ENCODE measurements at places on chromosomes 1 and 21.
A peak's percentile ranks its signal among the peaks of the same experiment; 100 is the strongest.

DNA sequence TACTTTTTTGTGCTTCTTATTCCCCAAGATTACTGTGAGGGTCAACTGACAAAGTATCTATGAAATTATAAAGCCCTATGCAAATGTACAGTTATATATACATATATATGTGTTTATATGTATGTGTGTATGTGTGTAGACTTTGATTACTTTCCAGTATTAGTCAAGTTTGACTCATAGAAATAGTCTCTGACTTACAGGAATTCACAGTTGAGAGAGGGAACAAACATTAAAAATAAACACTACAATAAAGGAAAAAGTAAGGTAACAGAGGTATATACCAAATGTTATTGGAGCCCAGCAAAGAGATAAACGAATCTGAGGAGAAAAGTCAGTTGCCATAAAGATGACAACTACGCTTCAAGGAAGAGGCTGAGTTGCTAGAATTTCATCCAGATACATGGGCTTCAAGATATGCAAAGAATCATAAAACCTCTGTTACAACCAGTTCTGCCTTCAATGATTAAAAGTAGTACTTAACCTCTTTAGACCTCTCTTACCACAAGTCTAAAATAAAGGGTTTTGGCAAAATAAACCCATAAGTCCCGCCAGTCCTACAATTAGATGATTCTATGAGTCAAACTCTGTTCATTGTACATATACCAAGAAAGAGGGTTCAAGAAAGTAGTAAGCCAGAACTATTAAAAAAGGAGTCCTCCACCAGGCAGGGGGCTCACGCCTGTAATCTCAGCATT lies 7.2 kb downstream of the IFT25 start:
- no peak overlapping the region for H3K4me3 ChIP-seq
- no peak overlapping the region for H3K27ac ChIP-seq
- peaks cover 21% of the 10 kb centered on the region for H3K4me1 ChIP-seq
- no peak for DNase-seq

DNA sequence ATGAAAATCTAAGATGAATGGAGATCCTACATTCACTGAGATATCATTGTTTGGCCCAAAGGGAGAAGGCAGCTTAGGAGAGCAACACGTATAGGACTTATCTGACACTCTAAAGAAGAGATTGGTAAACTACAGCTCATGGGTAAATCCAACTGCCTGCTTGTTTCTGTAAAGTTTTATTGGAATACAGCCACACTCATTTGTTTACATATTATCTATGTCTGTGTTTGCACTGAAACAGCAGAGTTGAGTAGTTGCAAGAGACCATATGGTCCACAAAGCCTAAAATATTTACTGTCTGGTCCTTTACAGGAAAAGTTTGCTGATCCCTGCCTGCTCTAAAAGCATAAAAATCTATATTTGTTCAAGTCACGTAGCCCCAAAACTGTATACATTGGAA lies 14.3 kb upstream of the LRRC53 start:
- no peak overlapping the region for H3K27ac ChIP-seq
- H3K36me3 ChIP-seq: no peaks in the 10 kb centered on the region
- no peaks in the 10 kb centered on the region for H3K27me3 ChIP-seq
- no peaks in the 10 kb centered on the region for H3K4me1 ChIP-seq
- no peak for DNase-seq
- H3K4me3 ChIP-seq: no peak overlapping the region

- peak overlapping the region; percentile 85 for H3K27ac ChIP-seq
- peak overlapping the region; percentile 73 for H3K4me3 ChIP-seq
- H3K4me1 ChIP-seq: peaks cover 16% of the 10 kb centered on the region
- no peak for DNase-seq
- peaks cover 12% of the 10 kb centered on the region for H3K36me3 ChIP-seq
These were observed 756 bp upstream of the RBM34 start for GRCh38 chr1:235161685-235162327.

DNA sequence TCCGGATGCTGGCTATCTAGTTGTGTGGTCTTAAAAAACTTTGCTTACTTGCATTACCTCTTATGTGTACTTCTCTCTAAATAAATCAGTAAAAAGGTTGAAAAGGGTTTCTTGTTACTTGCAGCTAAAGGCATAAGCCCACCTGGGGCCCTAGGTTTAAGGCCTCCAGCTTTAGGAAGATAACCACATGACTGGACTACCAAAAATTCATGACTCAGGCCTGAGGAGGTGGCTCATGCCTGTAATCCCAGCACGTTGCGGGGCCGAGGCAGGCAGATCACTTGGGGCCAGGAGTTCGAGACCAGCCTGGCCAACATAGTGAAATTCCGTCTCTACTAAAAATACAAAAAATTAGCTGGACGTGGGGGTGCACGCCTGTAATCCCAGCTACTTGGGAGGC lies 142.9 kb downstream of the APP start:
- no peak for DNase-seq
- H3K27me3 ChIP-seq: no peaks in the 10 kb centered on the region
- H3K27ac ChIP-seq: no peak overlapping the region
- no peak overlapping the region for H3K4me3 ChIP-seq

DNA sequence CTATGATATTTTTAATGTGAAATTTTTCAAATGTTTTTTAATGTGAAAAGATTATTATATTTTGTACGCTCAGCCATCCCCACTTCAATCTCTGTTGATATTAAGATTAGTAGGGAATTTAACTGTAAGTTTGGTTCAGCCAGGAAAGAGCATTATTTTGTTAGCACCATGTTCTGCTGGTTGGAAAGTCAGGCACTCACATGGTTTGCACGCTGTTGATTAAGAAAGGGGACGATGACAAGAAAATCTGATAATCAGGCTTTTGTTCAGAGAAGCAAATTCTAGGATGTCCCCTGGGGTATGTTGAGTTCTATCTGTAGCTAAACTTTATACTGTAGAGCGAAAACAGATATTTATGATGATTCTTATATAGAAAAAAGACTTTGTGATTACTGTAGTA lies 115.1 kb downstream of the OSBPL9 start:
- H3K4me3 ChIP-seq: no peak overlapping the region
- peaks cover 70% of the 10 kb centered on the region for H3K4me1 ChIP-seq
- no peaks in the 10 kb centered on the region for H3K36me3 ChIP-seq
- H3K27ac ChIP-seq: no peak overlapping the region
- DNase-seq: no peak

DNA sequence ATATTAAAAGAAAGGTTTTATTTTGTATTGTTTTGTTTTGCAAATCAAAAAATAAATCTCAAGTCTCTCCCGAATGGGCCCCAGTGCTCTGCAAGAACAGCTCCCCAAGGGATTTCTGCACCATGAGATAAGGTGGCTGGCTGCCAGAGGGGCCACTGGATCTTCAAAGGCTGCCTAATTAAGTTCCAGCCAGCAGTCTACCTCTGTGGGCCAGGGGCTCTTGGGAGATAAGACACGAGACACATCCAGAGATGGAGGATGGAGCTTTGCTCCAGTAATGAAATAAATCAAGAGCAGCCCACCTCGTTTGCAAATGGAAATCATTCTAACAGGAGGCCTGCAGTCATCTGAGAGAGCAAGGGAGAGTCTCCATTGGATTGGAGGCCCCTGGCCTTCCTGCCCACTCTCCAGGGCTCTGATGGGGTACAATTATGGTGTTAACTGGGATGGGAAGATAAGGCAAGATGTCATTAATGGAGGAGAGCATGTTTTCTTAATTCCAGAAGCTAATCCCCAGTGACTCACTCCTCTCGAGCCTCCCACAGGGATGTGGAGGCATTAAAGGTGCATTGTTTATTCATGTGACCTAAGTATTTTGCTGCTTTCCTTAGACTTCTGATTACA lies 155.2 kb upstream of the KAZN start:
- no peak for DNase-seq
- no peak overlapping the region for H3K4me3 ChIP-seq
- peaks cover 10% of the 10 kb centered on the region for H3K27me3 ChIP-seq
- no peak overlapping the region for H3K27ac ChIP-seq
- H3K4me1 ChIP-seq: no peaks in the 10 kb centered on the region

GRCh38 chr1:1347026-1347595 lies 2.1 kb downstream of the DVL1 start:
- H3K4me1 ChIP-seq: peaks cover 55% of the 10 kb centered on the region
- H3K27ac ChIP-seq: peak overlapping the region; percentile 92
- H3K36me3 ChIP-seq: peaks cover under 1% of the 10 kb centered on the region

GRCh38 chr1:207071426-207071825 lies 17.2 kb upstream of the C4BPB start:
- no peak overlapping the region for H3K4me3 ChIP-seq
- H3K36me3 ChIP-seq: no peaks in the 10 kb centered on the region
- no peaks in the 10 kb centered on the region for H3K4me1 ChIP-seq

DNA sequence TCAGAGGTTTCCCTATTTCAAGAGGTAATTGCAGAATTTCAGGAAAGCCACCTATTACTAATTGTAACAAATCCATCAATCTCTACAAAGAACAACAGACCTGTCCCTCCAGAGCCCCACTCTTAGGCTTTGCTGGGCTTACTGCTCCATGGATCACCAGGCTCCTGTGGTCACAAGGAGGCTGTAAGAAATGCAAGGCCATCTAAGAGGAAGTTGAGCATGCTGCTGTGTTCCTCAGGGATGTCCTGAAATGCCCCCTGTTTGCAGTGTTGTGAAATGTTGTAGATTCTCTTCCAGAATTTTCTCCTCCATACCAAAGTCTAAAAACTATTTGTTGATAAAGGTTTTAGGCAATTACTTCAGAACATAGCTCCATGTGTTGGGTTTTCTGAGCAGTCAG lies 24.4 kb upstream of the DUSP23 start:
- DNase-seq: no peak
- no peaks in the 10 kb centered on the region for H3K36me3 ChIP-seq
- no peak overlapping the region for H3K4me3 ChIP-seq
- peaks cover 11% of the 10 kb centered on the region for H3K27me3 ChIP-seq
- H3K4me1 ChIP-seq: no peaks in the 10 kb centered on the region

GRCh38 chr1:213106298-213106697 lies 55.3 kb downstream of the RPS6KC1 start:
- DNase-seq: no peak
- H3K36me3 ChIP-seq: no peaks in the 10 kb centered on the region
- no peaks in the 10 kb centered on the region for H3K4me1 ChIP-seq
- no peaks in the 10 kb centered on the region for H3K27me3 ChIP-seq

- no peaks in the 10 kb centered on the region for H3K36me3 ChIP-seq
- no peak overlapping the region for H3K4me3 ChIP-seq
- no peaks in the 10 kb centered on the region for H3K27me3 ChIP-seq
- no peak for DNase-seq
These were observed 171.9 kb upstream of the USP25 start for GRCh38 chr21:15557925-15558324.

DNA sequence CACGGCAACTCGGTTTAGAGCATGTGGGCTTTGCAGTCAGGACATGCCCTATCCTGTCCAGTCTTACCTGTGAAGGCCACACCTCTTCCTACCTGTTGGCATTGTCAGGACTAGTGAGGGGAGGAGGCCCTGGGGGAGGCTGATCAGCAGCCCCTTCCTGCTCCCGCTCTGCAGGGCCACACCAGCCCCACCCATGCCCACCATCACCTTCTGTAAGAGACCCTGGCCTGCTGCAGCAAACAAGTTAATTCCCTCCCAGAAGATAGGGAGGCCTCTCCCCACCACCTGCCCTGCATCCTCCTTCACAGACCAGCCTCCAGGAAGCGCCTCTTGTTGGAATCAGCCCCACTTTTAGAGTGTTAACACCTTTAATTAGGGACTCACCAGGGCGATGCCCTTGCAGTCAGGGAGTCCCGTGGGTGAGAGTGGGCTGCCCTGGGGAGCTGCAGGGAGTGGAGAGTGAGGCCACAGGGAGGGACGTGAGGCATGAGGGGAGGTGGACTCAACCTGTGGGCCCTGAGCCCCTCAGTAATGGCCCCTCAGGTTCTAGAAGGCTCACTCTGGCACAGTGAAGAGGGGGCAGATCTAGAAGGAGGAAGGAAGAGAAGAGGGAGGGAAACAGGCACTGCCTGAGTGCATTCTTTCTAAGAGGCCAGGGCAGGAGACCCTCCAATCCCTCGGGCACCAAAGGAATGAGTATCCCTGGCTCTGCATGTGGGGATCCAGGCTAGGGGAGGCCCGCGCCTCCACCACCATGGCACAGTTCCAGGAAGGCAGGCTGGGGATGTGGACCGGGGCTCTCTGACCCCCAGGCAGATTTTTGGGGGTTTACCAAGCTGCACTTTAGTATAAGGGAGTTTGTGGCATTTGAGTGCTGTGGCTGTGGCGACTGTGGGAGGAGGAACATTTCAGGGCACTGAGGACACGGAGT lies 8.2 kb downstream of the UMODL1 start:
- H3K27me3 ChIP-seq: no peaks in the 10 kb centered on the region
- H3K27ac ChIP-seq: no peak overlapping the region
- no peak overlapping the region for H3K4me3 ChIP-seq
- DNase-seq: no peak

- H3K27ac ChIP-seq: no peak overlapping the region
- H3K4me1 ChIP-seq: no peaks in the 10 kb centered on the region
- H3K36me3 ChIP-seq: no peaks in the 10 kb centered on the region
- no peak for DNase-seq
- no peak overlapping the region for H3K4me3 ChIP-seq
- H3K27me3 ChIP-seq: no peaks in the 10 kb centered on the region
These were observed 2.8 kb downstream of the IFI16 start for GRCh38 chr1:159012495-159012894.

GRCh38 chr1:205071028-205071409 lies 13.2 kb downstream of the TMEM81 start:
- H3K4me3 ChIP-seq: no peak overlapping the region
- no peaks in the 10 kb centered on the region for H3K4me1 ChIP-seq
- H3K27ac ChIP-seq: no peak overlapping the region
- no peak for DNase-seq
- H3K36me3 ChIP-seq: no peaks in the 10 kb centered on the region

DNA sequence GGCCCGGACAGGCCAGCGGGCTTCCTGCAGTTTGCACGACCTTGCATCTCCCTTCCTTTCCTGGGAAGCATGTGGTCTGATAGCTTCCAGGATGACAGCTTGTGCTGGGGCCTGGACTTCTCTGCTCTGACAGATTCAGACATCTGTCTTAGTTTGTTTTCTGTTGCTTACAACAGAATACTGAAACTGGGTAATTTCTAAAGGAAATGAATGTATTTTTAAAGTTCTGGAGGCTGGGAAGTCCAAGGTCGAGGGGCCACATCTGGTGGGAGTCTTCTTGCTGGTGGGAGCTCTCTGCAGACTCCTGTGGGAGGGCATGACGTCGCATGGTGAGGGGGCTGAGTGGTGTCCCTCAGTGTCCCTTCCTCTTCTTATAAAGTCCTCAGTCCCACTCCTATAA lies 35.3 kb upstream of the TENT5B start:
- H3K36me3 ChIP-seq: no peaks in the 10 kb centered on the region
- DNase-seq: no peak
- no peak overlapping the region for H3K27ac ChIP-seq
- no peaks in the 10 kb centered on the region for H3K4me1 ChIP-seq
- no peak overlapping the region for H3K4me3 ChIP-seq
- H3K27me3 ChIP-seq: no peaks in the 10 kb centered on the region

DNA sequence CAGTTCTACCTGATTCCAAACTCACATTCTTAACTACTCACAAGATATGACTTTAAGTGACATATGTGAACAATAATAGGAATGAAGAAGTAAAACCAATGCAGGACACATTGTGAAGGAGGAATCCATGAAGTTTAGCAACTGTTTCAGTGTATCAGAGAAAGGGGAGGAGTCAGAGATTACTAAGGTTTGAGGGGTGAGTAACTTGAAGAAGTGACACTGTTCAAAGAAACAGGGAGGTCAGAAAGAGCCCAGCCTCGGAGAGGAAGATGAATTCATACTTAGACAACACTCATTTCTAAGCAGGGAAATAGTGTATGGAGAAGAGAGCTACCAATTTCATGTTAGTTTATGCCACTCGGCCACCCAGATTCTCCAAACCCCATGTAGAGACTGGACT lies 28.2 kb upstream of the RPF1 start:
- H3K27me3 ChIP-seq: no peaks in the 10 kb centered on the region
- no peak overlapping the region for H3K27ac ChIP-seq
- H3K4me1 ChIP-seq: no peaks in the 10 kb centered on the region
- no peak overlapping the region for H3K4me3 ChIP-seq

All from PC-9 (cell line).